ENCODE measurements at places on chromosomes 7 and 10.

- no peak for DNase-seq
Measured at GRCh38 chr7:27430105-27430504, 187.5 kb downstream of the EVX1 start.

DNA sequence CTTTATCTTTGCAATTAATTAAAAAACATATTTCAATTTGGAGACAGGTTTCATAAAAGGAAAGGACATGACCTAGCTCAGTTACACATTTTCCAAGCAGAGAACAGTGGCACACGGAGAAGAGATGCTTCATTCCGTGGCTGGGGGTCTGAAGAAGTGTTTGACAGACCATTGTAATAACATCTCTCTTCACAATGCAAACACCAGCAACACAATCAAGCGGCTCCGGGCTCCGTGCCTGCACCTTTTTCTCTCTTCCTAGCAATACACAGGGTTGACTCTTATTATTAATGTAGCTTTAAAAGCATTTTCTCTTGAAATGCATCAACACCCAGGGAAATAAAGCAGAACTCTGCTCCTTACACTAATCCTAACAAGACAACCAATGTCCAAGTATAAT lies 261.0 kb upstream of the AOAH start:
- DNase-seq: no peak

DNA sequence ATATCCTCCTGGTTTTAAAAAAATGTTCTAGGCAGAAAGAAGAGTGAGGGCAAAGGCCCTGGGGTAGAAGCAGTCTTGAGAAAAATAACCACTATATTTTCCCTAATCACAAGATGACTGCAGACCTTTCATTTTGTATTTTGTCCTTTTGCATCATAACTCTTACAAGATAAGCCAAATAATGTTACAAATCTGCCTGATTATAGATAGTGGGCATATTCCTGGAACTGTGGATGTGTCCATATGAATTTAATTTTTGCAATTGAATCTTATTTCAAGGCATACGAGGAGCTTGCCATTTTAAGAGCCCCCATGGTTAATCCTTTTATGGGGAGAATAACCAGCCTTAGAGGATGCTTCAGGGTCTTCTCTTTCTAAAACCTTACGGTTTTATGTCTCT lies 102.7 kb downstream of the ADRA2A start:
- DNase-seq: no peak

- no peak for DNase-seq
Measured at GRCh38 chr7:26457696-26458327, 166.2 kb downstream of the SNX10 start.

GRCh38 chr10:127892743-127893142 lies at the start of gene CLRN3:
TSS of gene CLRN3 (minus strand) at chr10:127892941. CDS start at chr10:127892784, 157 bp downstream.
- peak; percentile 64 for DNase-seq

- DNase-seq: no peak
Measured at GRCh38 chr7:5681979-5682546, 99.4 kb downstream of the RNF216 start.

- DNase-seq: peak; percentile 14
Measured at GRCh38 chr10:86757113-86757972, 924 bp downstream of the BMPR1A start.

- no peak for DNase-seq
Measured at GRCh38 chr7:137413901-137414300, 70.4 kb upstream of the PTN start.

DNA sequence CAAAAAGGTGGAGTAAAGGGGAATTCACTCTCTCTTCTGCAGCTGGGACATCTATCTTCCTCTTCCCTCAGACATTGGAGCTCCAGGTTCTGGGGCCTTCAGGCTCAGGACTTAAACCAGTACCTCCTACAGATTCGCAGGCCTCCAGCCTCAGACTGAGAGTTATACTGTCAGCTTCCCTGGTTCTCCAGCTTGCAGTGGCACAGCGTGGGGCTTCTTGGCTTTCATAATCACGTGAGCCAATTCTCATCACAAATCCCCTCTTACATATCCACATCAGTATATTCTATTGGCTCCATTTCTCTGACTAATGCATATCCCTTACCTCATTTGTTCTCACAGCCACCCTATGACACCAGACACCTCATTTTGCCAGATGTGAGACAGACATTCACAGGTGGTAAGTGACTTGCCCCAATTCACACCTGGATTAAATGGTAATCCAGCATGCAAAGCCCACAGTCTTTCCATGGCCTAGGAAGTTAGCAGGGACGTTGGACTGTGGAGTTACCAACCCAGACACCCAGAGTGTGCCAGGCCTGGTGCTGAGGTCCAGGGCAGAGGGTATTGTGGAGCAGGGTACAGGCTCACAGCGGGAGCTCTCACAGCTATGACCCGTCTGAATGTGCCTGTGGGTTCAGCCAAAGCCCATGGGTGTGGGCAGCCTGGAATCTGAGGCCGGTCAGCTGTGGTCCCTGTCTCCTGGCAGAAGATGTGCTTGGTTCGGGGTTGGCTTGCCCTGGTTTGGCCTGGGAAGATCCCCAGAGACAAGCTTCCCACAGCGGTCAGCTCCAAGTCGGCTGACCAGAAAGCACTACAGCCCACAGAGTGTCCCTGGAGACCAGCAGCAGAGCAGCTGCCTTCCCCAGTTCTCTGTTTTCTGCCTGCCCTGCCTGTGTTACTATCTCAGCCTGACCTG lies 18.4 kb upstream of the ZCCHC24 start:
- no peak for DNase-seq

GRCh38 chr7:75690121-75690523 lies 48.6 kb downstream of the HIP1 start:
- DNase-seq: no peak

GRCh38 chr7:51187941-51188340 lies 128.7 kb downstream of the COBL start:
- no peak for DNase-seq

DNA sequence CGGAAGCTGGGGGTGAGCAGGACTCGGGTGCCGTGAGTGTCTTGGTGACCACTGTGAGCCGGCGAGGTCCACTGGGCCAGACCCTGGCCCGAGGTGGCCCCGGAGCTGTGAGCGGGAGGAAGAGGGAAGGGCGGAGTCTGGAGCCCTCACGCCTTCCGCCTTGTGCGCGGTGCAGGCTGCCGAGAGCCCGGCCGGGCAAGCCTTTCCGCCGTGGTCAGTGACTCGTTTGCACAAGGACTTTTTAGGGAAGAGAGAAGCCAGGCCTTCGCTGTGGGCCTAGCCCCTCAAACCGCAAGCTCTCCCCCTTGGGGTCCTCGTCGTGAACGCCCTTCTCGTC lies 40.9 kb upstream of the ZNF32 start:
- DNase-seq: peak; percentile 66

DNA sequence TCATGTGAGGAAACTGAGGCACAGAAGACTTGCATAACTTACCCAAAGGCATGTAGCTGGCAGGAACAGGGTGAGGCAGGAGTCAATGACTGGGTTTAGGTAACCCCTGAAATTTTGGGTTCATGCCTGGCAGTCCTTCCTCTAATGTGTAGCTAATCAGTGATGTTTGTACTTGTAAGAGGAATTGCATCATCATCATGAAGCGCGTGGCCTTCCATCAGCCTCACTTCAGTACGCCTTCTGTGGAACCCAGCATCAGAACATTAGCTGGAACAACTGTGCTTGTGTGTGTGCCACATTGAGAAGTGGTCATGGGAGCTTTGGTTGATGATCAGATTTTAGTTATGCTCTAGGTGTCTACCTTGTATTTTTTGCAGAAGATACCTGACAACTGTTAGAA lies 18.2 kb upstream of the STMP1 start:
- no peak for DNase-seq

DNA sequence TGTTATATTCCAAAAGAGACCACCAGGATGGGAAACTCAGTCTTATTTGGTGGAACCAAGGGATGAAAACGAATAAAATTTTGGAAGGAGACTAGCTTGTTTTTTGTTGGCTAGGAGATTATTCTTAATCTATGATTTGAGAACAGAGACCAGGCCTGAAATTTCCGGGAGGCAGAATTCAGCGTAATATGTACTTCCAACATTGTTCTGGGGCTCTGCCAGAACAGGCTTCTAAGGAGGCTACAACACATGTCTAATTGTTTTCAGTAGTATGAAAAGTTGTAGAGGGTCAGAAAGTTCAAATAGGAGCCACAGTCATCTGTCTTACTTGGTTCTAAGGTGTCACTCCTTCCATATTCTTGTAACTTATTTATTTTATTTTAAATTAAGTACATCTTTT lies 1.7 kb downstream of the DDX21 start:
- no peak for DNase-seq

DNA sequence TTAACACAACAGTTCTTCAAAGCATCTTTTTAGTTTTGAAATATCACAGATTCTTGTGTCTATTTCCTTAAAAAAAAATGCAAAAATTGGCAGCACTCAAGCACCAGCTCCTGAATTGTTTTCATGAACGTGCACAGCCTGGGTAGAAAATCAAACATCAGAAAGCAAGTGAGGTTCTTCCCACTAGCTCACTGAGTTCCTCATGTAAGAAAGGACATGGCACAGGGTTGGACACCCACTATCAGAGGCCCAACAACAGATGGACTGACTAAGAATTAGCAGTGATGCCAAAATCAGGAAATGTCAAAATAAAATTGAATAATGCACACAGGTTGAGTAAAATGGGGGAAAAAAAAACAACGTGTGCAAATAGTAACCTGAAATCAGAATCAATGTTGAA lies 146.8 kb downstream of the PCLO start:
- no peak for DNase-seq

DNA sequence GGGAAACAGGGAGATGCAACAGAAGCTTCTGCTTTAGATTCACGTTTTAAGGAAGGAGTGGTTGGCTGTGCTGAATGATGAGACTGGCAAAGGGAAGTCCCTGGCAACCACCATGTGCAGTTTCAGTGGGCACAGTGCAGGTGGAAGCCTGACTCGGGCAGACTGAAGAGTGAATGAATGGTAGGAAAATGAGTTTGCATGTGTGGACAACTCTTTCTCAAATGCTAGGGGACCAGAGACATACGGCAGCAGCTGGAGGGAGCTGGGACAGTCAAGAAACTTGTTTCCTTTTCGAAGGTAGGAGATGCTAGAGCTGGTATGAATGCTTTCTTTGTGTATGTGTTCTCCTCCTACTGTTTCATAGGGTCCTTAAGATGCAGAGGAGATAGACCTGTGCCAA lies 29.0 kb downstream of the PODXL start:
- no peak for DNase-seq

GRCh38 chr10:103797857-103798256 lies 57.5 kb downstream of the SH3PXD2A start:
- no peak for DNase-seq

- peak; percentile 68 for DNase-seq
Measured at GRCh38 chr7:138880881-138881578, 83.0 kb upstream of the ATP6V0A4 start.

GRCh38 chr10:87705339-87705738 lies 45.7 kb downstream of the PAPSS2 start:
- DNase-seq: no peak

DNA sequence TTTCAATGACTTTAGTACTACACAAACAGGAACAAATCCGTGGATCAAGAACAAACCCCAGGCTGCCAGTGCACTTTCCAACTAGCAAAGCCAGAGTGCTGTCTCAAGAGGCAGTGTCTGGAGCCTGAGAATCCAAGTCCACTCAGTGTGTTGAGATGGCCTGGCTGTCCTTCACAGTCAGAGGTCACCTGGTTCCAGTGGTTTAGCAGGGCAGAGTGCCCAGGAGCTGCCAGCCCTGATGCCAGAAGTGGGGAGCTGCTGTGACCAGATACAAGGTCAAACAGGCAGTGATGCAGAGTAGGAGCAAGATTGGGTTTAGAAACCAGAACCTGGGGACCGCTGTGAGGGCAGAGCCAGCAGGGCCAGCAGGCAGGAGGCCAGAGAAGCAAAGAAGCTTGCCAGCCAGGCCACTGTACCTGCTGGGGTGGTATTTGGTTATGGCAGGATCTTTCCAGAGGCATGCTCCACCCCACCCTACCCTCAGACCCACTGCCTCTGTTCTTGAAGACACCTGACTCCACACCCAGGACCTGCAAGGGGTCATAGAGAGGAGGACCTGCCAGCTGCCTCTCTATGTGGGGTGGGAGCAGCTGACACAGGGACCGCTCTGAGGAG lies 35.6 kb upstream of the C10orf90 start:
- DNase-seq: no peak

- DNase-seq: no peak
Measured at GRCh38 chr7:66167773-66168387, 37.3 kb upstream of the TPST1 start.

Measured in mucosa of gallbladder (tissue), 1 donor.